ENCODE measurements at places on chromosomes 6 and 20.

- no peak for DNase-seq
Observed at GRCh38 chr20:51326201-51326819, 216.2 kb downstream of the NFATC2 start.

GRCh38 chr6:75775219-75775618 is 26.2 kb downstream of the MYO6 start:
- no peak for DNase-seq

DNA sequence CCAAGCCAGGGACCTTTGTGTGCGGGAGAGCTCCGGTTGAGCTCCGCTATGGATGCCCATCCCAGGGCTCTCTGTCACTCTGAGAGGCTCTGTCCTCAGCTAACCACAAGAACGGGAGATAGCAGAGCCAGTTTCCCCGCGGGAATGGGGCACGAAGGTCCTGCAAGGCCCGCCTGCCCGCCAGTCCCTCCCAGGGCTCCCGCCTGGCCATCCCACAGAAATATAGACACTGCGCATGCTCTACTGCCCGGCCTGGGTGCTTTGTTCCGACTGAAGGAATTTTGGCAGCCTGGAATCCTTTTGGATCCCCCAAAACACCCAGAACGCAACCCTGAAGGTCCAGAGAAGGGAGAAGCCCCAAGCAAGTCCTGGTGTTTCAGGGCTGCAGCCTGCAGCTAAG is 8.6 kb upstream of the DEFB110 start:
- no peak for DNase-seq

GRCh38 chr20:45629496-45630100 is at the start of gene WFDC10A:
WFDC10A (plus strand) TSS chr20:45629739; CDS start chr20:45629814, 75 bp downstream.
- no peak for DNase-seq

- DNase-seq = no peak
Observed at GRCh38 chr6:40780637-40781036, 193.5 kb upstream of the LRFN2 start.

GRCh38 chr6:41055149-41055548 is 2.1 kb downstream of the APOBEC2 start:
- DNase-seq = no peak

GRCh38 chr6:93165850-93166430 is 253.4 kb downstream of the EPHA7 start:
- DNase-seq = no peak

- no peak for DNase-seq
Observed at GRCh38 chr6:1389369-1390132, at the start of gene FOXF2. FOXF2 (plus strand) TSS chr6:1389576; CDS start chr6:1389948, 372 bp downstream.

DNA sequence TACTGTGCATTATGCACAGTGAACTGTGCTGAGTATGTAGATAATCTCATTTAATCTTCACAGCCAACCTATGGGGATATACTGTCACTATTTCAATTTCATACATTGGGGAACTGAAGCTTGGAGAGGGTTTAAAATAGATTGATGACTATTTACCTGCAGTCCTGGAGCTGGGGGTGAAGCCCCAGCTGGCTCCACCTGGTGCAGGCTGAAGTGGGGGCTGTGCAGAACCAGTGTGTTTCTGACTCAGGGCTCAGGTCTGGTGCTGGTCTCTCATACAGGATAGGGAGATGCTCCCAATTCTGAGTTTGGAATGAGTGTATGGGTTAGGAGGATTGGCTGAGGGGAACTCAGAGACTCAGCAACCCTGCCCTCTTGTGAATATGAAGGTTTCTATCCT is 176.1 kb upstream of the CEP162 start:
- DNase-seq = no peak

DNA sequence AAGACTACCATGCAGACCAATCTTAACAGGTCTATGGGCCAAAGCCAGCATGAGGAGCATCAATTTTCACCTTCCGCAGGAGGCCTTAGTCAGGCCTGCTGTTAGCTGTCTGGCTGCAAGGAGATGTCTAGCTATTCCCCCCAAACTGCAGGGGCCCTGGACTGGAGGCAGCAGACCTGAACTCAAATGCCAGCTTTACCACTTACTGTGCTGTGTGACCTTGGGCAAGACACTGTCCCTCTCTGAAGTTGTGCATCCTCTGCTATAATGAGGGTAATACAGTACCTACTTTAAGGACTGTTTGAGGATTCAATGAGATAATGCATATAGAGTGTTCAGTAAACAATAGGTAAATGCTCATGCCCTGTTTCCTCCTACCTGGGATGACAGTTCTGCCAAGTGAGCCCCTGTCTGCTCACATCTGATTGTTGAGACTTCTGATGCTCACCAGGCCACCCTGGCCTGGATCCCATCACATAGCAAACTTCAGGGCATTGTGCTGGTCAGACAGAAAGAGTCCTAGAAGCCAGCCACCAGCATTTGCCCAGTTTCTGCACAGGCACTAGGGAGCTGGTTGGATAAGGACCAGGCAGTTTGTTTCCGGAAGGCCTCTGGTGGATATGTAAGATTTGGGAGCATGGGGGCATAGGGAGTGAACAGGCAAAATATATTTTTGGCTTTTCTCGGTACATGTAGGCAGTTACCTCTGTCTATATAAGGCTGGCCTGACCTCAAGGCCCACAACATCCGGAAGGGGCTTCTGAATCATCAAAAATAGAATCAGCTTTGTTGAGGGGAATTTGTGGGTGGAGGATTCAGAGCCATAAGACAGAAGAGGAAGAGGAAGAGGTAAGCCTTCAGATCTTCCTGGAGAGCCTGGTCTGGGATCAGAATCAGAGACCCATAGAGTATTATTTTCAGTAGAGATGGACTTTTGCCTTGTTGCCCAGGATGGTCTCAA is 2.3 kb upstream of the OCSTAMP start:
- no peak for DNase-seq

Measured in epithelial cell of proximal tubule (primary cell).